NCI-H1105 treated with DMSO at 0.1 percent for 48 hours (cell line): ENCODE measurements at places on chromosomes 12 and 14.

DNA sequence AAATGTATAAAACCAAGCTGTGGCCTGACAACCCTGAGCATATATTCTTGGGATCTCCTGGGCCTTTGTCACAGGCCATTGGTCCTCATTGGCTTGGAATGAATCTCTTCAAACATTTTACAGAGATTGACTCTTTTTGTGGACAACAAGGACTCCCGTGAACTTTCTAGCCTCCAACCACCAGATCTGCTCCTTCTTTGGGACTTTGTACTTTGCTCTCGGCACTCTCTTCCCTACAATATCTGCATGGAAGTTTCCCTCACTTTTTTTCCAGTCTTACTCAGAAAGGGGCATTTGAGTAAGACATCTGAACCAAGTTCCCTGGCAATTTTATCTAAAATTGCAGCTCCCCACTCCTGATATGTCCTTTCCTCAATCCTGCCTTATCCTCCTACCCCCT, 158.8 kb downstream of the PHLDA1 start:
- no peak for DNase-seq

GRCh38 chr12:1619587-1619986, 9.4 kb upstream of the WNT5B start:
- DNase-seq: no peak

GRCh38 chr14:50677527-50678063, 9.5 kb upstream of the SAV1 start:
- no peak for DNase-seq

DNA sequence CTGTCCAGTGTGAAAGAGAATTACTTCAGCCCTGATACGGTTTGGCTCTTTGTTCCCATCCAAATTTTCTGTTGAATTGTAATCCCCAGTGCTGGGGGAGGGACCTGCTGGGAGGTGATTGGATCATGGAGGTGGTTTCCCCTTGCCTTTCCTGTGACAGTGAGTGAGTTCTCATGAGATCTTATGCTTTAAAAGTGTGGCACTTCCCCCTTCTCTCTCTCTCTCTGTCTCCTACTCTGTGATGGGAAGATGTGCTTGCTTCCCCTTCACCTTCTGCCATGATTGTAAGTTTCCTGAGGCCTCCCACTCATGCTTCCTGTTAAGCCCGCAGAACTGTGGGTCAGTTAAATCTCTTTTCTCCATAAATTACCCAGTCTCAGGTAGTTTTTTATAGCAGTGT, 5.5 kb upstream of the SLC15A5 start:
- DNase-seq: no peak

DNA sequence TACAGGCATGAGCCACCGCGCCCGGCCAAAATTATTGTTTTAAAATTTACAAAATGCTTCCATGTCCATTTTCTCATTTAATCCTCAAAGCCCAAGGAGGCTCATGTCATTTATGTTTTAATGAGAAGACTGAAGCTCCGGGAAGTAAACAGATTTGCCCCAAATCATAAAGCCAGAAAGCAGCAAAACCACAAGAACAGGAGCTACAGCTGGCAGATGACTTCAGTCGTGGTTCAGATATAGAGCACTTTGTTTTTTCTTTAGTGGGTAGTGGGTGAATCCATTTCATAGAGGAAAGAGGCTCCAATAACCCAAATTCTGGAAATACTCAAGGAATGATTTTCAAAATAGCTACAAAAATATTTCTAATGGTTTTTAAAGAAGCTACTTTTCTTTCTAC, 45.4 kb upstream of the VPS33A start:
- DNase-seq: no peak

DNA sequence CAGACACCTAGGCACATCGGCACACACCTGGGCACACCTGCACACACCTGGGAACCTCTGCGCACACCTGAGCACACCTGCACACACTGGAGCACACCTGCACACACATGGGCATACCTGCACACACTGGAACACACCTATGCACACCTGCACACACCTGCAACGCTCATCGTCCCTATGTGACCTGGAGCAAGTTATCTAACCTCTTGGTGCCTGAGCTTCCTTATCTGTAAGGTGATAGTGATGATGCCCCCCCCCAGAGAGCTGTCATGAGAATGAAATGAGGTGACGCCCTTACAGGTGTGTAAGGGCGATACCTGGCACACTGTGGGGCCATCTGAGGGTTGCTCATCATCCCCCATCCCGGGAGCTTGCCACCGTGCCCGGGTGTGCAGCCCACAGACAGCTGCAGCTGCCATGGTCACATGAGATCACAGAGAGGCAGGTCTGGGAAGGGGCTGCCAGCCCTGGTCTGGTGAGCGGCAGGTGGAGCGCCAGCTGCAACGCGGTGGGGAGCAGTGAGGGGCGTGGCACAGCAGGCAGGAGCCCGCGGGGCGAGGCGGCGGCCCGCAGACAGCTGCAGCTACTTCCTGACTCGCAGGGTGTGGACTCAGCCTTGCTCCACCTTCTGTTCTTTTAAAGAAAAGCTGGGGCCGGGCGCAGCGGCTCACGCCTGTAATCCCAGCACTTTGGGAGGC, 59.9 kb upstream of the FBRSL1 start:
- DNase-seq: peak; percentile 89

- no peak for DNase-seq
Measured at GRCh38 chr12:80161612-80162011, 62.3 kb downstream of the OTOGL start.

DNA sequence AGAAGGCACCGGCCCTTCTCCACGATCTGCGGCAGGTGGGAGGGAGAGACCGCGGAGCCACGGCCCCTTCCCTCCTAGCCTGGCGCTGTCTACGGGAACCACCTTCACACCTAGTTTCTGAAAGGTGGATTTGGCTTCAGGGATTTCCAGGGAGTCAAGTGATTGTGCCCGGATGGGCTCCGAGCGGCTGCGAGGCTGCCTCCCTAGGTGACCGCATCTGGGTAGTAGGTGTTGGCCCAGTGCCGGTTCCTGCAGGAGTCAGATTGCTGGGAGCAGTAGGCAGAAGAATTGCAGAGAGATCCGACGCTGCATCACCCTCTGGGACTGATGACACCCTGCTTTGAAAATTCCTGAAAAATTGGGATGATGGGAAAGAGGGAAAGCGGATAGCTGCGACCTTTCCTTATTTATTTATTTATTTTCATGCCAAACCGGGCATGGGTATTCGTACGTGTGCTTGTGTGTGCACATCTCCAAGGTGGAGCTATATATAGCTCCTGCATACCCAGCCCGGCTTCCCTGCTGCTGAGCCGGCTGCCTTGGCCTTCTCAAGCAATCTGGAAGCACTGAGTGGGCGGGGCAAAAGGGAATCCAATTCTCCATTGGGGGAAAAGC, 1.1 kb downstream of the CNTN1 start:
- DNase-seq: peak; percentile 92

- no peak for DNase-seq
Measured at GRCh38 chr12:33926095-33926494, 96.2 kb upstream of the ALG10 start.

DNA sequence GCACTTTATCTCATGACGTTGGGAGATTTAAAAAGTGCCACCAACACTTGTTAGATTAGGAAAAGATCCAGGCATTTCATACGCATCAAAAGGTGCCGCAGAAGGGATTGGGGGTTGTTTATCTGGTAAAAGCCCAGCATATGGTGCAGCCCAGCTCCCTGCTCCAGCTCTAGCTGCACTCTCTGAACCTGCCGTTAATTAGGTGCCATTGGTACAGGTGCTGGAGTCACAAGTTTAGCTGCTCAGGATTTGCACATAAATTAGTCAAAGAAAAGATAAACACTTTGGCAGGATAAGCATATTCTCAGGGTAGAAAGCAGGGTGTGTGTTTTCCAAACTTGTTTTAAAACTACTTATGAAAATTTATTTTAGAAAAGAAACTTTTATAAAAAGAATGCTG, 932.6 kb upstream of the TMEM132C start:
- no peak for DNase-seq

- no peak for DNase-seq
Measured at GRCh38 chr12:96398424-96399119, 1.7 kb downstream of the CDK17 start.

- DNase-seq: peak; percentile 4
Measured at GRCh38 chr12:24960222-24960855, 11.4 kb upstream of the BCAT1 start.

DNA sequence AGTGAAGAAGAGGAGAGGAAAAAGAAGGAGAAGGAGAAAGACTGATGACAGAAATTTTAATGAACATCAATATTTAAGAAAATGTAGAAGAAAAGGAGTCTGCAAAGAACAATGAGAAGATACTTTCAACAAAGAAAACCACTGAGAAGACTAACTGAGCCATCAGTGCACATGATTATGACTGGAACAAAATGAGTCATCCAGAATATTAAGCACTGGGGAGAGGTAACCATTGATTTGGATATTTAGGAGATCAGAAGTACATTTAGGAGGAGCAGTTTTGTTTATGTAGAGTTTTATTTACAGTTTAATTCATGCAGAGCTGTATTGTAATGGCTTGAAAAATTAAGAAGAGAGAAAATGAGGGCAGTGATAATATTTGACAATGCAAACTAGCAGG, 159.1 kb downstream of the C12orf50 start:
- no peak for DNase-seq
